ENCODE measurements at places on chromosomes 6 and 20. TPM values are rescaled to one million over a fixed set of nuclear protein-coding genes. Genes with fewer than 3 reads are reported as not detected.

The OR12D3 gene
- not detected for total RNA-seq

The CDH4 gene
- total RNA-seq: not detected

The GPR63 gene
- not detected for total RNA-seq

The TNFRSF21 gene
- total RNA-seq: 115 TPM

The HLA-DQA2 gene
- not detected for total RNA-seq

The NOTCH4 gene
- total RNA-seq: 2.4 TPM

The COX4I2 gene
- total RNA-seq: not detected

The DCDC2 gene
- not detected for total RNA-seq

The PNLDC1 gene
- not detected for total RNA-seq

The GGTLC1 gene
- total RNA-seq: not detected

The IDH3B gene
- total RNA-seq: 139 TPM

The HEY2 gene
- total RNA-seq: not detected

The DDX27 gene
- 85.9 TPM for total RNA-seq

The WFDC5 gene
- total RNA-seq: not detected

The HTR1E gene
- total RNA-seq: not detected

All from HT-29 (cell line).